ENCODE measurements at places on chromosomes 3 and 15.

- DNase-seq = no peak
Measured at GRCh38 chr15:63299943-63300575, 22.7 kb downstream of the APH1B start.

DNA sequence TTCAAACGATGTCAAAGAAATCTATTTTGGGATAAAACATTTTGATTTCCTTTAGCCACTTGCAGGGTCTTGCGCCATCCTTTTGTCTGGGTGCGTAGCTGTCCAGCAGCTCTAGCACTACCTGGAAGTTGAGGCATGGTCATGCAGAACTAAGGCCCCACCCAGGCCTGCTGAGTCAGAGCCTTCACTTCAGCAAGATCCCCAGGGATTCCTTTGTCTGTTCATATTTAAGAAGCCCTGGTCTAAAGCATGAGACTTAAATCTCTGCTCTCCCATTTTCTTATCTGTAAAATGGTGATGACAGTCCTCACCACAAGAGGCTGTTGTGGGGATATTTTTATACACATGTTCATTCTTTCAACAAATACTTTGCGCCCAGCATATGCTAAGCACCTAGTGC lies 99.0 kb upstream of the CTDSPL start:
- no peak for DNase-seq

DNA sequence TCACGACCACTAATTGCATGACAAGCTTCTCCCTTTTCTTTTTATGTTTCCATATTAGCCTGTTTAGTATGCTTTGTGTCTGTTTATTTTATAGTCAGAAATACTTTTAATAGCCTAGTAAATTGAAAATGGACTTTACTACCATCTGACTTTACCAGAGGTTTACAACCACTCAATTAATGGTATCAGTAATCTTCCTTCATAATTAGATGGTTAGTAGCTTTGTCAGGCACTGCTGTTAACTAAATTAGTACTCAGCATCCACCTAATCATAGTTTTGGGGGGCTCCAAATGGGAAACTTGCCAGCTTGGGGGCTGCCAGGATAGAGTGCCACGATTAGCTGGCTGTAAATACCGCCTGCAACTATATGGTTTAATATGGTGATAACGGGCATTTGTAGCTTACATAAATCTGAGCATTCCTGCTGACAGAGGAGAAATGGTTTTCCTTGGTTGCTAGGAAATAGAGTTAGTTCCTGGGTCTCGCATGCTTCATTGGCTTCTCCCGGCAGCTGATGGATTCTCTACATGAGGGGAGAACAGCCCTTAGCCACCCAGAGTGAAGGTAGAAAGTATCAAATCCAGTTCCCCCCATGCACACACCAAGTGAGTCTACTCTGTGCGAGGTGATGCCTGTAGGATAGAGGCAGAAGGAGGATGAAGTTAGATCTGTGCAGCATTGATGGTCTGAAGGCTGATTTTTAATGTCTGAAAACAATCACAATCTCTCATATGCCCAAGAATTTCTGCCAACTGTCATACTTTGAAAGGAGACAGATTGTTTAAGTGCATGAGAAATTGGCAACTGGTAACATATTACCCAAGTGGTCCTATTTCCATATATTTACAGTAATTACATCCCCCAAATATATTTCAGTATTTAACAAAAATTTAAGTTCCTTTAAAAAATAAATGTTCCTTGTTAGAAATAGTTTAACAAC lies 326.6 kb upstream of the PROK2 start:
- DNase-seq = no peak

DNA sequence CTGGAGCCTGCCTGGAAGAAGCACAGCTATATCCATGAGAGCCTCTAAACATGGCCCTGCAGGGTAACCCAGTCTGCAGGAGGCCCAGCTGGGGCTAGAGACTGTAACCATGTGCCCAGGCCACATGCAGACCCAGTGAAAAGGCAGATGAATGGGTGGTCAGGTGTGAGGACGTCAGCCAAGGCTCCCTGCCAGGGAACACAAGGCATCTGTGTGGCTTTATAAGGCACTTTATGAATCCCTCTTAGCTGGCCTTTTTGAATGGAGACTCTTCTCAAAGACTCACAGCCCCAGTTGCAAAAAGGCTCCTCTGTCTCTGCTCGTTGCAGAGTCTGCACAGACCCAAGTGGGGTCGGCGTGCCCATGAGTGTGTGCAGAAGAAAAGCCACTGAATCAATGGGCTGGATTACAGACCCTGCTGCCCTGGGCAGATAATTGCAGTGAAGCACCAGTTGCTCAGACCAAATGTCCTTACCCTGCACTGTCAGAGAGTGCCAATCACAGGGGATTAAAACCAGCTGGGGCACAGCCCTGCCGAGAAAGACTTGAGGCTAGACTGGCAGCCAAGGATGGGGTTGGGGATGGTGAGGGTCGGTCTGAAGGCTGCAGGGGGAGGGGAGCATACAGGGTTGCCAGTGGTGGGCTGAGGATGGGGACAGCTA lies 154.2 kb downstream of the RAB11A start:
- DNase-seq = no peak

DNA sequence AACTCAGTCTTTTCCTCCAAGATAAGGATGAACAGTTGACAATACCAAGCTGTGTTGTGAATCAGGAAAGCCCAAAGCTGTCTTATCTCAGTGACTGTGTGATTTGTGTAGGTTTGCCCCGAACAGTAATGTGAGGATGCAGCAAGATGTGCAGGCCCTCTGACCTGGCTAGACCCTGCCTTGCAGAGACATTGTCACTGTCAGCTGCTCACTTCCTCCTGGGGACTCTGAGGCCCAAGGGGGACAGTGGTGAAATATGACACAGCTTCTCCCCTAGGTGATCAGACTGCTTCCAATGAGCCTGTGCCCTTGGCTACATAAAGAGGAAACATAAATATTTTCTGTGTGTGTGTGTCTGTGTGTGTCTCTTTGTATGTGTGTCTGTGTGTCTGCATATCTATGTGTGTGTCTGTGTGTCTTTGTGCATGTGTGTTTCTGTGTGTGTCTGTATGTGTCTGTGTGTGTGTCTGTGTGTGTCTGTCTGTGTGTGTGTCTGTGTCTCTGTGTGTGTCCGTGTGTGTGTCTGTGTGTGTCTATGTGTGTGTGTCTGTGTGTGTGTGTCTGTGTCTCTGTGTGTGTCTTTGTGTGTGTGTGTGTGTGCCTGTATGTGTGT lies 21.7 kb downstream of the LRRK1 start:
- DNase-seq = no peak

DNA sequence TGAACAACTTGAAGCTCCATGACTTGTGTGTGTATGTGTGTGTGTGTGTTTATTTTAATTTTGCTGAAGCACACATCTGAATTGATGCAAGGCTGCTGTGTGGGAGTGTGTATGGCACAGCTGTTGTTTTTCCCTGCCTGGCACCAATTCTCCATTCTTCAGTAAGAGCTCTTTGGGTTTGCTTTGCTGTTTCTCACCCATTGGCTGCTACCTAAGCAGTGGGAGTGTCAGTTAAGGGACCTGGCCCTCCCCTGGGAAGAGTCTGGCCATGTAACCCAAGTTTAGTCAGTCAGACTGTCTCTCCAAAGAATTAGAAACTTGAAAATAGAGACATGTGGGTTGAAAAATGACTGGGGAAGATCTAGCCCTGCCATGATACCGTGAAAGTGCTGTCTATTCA lies 126.2 kb upstream of the SYNPR start:
- DNase-seq = no peak

DNA sequence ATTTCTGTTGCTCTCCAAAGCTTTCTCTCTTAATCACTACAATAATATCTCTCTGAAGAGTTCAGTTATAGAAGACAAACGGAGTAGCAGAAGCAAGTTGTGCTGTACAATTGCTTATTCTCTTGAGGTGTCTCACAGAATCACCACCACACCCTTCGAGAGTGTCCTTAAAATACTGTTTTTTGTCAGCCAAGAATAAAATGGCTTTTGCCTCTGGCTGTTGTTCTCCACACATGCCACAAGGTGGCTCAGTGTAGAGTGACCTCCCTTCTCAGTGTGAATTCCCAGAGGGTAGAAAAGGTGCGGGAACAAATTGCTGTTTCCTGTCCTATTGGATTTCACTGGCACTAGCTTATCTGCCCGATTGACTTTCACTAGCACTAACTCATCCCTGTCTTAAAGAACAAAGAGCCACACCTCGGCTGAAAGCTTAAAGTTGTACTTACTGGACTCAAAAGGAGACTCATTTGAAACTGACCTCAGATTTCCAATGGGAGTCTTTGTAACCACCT lies 134.2 kb upstream of the SATB1 start:
- no peak for DNase-seq

DNA sequence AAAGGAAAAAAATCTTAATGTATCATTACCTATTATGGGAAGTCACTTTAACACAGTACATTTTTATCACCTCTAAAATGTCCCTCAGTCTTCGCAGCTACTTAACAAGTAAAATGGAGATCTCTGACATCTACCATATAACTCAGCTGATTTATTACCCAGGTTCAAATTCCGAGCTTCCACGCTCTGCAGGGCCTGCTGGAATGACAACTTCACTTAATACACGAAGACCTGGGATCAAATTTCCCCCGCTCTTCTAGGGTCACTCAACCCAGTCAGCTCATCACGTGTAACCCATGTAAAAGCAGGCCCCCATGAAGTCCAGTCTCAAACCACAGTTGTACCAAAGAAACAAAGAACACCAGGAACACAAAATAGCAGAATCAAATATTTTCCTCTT lies 44.2 kb upstream of the ACP3 start:
- DNase-seq = no peak

GRCh38 chr15:80242132-80242769 lies 9.8 kb downstream of the CTXND1 start:
- DNase-seq = no peak

- no peak for DNase-seq
Measured at GRCh38 chr15:100722551-100723314, 120.3 kb downstream of the ASB7 start.

DNA sequence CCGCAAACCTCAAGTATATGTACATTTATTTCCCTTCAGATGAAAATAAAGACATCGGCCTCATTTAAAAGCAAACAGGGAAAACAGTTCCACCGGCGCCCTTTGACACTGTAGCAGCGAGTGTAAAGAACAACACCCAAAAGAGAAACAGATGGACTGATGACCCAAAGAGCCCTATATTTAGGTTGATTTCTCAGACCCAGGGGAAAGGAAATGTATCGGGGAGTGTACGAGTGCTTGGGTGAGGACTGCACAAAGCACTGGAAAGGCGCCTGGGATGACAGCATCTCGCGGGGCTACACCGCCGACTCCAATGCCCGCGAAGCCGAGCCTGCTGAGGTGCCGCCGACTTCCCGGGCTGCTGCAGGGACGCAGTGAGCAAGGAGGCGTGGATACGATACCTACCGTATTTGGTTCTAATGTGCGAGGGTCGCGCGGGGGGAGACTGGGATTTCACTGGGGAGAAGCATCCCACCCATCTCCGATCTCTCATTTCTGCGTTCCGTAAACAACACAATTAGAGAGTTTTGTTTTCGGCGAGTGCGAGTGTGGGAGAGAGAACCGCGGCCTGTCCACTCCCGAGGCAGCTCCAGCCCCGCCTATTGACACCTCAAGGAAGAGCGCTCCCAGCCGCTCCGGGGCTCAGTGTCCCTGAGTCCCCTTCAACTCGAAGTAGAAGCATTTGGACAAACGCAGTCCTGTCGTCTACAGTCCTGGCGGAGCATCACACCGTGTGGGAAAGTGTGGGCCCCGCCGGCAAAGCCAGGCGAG lies 2.0 kb downstream of the MECOM start:
- peak; percentile 41 for DNase-seq

DNA sequence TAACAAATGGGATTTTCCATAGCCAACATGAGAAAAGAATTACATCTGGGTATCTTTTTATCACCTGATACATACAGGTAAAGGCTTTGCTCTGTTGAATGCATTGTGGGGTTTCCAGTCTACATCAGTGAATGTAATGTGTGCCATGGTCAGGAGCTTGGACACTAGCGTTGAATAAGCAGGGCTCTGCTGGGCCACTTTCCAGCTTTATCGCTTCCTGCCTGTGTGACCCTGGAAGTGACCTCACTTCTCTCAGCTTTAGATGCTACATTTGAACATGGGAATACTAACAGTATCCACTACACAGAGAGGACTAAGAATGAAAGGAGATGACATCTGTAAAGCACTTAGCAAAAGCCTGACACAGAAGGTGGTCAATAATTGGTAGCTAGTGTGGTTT lies 40.1 kb downstream of the TTC23 start:
- DNase-seq = no peak

DNA sequence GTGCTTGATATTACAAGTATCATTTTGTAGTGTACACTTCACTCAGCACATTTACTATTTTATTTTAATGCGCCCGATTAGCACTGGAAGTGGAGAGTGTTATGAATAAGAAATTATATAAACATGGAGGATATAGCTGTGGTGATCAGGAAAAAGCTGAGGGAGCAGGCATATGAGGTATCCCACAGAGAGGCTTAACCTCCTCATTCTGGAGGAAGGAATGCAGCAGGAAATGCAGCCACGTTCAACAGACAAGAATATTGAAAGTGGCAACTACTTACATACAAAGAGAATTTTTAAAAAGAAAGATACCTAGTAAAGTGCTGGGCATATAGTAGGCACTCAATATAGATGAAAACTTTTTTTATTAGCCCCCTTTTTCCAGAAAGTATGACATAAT lies 166.0 kb upstream of the SATB1 start:
- no peak for DNase-seq

- DNase-seq = no peak
Measured at GRCh38 chr3:66502245-66502874, 1.5 kb upstream of the LRIG1 start.

GRCh38 chr3:32551087-32551486 lies 19.6 kb downstream of the DYNC1LI1 start:
- no peak for DNase-seq
